Brain microvascular endothelial cell (primary cell): ENCODE measurements at places on chromosomes 3 and 15.

DNA sequence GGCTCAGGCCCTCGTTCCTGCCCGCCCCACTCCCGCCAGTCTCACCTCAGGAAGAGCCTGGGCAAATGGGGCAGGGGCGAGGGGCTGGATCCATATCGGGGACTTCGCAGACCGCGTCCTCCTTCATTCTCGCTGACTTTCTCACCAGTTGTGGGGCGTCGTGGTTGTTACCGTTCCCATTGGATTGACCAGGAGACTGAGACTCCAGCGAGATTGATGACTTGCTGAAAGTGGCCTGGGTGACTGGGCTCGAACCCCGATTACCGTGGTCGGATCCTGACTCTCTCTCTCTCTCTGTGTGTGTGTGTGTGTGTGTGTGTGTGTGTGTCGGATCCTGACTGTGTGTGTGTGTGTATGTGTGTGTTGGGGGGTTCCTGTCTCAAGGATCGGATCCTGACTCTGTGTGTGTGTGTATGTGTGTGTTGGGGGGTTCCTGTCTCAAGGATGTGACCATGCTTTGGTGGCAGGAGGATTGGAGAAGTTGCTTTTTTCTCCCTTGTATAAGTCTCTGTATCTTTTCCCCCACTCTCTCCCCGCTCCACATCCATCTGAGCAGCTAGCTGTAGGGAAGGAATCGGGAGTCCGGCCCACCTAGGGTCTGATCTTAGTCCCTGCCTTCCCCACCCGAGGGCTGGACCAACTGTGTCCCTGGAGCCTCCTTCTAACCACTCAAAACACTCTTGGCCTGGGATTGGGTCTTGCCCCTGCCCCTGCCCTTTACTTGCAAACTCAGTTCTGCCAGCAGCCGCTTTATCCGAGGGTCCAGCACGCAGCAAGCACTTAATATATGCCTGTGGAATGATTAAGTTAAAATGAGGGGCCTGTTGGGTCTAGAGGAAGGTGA, 603 bp downstream of the PLEKHO2 start:
- peak; percentile 25 for DNase-seq

GRCh38 chr3:115828401-115828800, 205.1 kb downstream of the GAP43 start:
- DNase-seq = no peak

- peak; percentile 13 for DNase-seq
Measured at GRCh38 chr15:90407871-90408317, 19.9 kb downstream of the IQGAP1 start.

DNA sequence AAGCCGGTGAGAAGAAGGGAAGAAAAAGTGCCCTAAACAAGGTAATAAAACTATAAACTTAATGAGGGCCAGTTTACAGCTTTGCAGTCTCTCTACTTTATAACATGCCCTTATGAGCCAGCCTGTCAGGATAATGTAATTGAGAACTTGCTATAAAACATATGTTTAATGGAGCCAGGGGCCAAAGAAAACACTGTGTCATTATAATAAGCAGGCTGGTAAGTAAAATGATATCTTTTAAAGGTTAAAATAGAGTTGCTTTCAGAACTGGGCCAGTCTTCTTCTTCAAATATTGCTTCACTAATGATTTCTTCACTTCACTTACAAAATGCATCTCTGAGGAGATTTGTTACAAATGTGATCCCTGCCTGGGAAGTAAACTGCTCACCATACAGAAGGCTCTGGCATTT, 192.5 kb downstream of the SHOX2 start:
- no peak for DNase-seq

GRCh38 chr3:139427283-139428060, 38.0 kb upstream of the COPB2 start:
- DNase-seq = peak; percentile 59

GRCh38 chr3:164467007-164467406, 611.3 kb downstream of the SI start:
- no peak for DNase-seq

DNA sequence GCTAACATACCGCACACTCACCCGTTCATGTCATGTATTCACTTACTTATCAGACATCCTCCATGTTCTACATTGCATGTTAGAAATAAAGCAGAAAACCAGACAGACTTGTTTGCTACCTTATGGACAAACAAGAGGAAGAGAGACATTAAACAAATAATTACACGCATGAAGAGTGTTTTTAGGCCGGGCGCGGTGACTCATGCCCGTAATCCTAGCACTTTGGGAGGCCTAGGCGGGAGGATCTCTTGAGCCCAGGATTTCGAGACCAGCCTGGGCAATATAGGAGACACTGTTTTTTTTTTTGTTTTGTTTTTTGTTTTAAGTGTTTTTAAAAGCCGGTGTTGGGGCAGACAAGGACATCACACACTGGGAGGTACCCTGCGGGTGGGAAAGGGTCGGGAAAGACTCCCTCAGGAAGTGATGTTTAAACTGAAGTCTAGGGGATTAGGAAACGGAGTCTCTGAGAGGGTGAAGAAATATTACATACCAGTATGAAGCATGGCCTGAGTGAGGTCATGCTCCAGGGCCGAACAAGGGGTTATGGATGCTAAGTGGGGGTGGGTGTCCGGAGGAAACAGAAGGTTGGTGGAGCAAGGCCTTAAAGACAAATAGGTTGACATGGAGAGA, 2.1 kb upstream of the USP3 start:
- DNase-seq = no peak

DNA sequence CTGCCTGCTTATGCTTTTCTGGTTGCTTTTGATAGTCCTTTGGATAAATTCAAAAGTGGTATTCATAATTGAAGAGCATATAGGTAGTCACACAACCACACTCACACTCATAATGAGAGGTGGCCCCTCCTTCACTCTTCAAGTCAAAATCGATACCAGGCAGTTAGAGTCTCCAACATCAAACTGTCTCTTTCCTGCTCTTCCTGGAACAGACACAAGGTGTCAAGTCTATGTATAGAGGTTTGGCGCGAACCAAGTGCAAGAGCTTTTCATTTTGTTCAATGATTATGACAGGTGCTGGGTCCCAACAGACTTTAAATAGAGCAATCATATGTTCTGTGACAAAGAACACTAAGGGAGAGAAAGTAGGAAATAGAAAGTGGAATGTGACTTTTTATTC, 29.9 kb upstream of the RGMA start:
- DNase-seq = no peak

DNA sequence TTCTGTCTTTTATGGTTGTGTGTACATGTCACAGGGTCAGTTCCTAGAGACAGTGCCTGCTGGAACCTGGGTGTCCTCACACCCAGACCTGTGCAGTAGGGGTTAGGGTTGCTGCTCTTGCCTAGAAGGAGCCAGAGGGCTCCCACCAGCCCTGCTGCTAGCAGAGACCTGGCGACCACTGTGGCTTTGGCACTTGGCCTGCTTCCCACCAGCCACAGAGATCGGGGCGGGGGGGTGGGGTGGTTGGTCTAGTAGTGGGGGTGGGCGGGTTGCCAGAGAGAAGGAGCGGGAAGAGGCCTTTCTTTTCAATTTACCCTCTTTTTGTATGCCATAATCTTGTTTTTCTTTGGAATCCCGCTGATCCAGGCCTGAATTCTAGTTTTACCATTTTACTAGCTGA, 29.4 kb downstream of the EEFSEC start:
- no peak for DNase-seq

DNA sequence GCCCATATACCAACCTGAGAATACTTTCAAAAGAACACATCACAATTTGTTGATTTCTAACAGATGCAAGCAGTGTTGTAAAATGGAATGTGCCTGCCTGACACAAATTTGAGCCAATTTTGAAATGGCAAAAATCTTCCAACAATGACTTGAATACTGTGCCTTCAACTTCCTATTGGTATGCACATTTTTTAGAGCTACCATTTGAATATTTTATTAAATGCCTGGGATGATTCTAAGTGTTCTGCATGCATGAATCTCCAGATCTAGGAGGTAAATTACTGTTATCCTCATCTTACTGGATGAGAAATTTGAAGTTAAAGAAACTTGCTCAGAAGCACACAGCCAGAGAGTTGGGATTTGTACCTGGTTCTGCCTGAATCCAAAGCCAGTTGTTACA, 282.8 kb upstream of the LRRN1 start:
- DNase-seq = no peak
